Breast epithelium (tissue), 4 donors: ENCODE measurements at places on chromosomes 1 and 21. TPM values are rescaled to one million over a fixed set of nuclear protein-coding genes. Genes with fewer than 3 reads are reported as not detected.
A peak's percentile ranks its signal among the peaks of the same experiment; 100 is the strongest.

GRCh38 chr1:159958719-159959380, 4.8 kb upstream of the SLAMF9 start:
- no peaks in the 10 kb centered on the region for H3K4me1 ChIP-seq
- no peak for DNase-seq
- H3K36me3 ChIP-seq: no peaks in the 10 kb centered on the region
- peak overlapping the region; percentile 23 for H3K27ac ChIP-seq
- H3K4me3 ChIP-seq: no peak overlapping the region

DNA sequence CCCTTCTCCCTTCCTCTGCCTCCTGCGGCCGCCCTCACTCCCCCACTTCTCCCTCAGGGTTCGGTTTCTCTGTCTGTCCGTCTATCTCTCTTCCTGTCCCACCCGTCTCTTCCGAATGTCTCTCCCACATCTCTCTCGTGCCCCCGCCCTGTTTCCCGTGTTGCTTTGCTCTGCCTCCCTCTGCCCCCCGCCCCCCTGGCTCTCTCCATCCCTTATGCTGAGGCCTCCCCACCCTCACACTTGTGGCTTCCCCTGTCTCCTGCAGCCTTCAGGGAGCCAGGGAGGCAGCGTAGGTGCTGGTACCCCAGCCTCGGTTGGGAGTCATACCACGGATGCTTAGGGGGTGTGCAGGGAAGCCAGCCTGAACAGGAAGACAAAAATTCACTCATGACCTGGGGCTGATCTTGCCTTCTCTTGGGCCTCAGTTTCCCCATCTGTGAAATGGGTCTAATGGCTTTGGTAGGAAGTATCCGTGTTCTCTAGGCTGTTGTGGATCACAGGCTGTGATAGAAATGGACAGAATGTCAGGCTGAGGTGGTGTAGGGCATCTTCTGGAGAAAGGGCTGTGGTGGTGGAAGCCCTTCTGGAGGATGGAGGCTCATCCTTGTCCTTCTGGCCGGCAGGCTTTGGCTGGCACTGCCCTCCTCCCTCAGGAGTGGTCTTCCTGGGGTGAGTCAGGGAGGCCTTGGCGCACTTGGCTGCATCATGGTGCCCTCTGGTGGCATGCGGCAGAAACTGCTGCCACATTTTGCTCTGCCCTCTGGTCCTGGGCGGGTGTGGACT, 55.5 kb downstream of the FOXO6 start:
- H3K4me3 ChIP-seq: no peak overlapping the region
- peaks cover 3% of the 10 kb centered on the region for H3K4me1 ChIP-seq
- no peak overlapping the region for H3K27ac ChIP-seq
- no peaks in the 10 kb centered on the region for H3K36me3 ChIP-seq

DNA sequence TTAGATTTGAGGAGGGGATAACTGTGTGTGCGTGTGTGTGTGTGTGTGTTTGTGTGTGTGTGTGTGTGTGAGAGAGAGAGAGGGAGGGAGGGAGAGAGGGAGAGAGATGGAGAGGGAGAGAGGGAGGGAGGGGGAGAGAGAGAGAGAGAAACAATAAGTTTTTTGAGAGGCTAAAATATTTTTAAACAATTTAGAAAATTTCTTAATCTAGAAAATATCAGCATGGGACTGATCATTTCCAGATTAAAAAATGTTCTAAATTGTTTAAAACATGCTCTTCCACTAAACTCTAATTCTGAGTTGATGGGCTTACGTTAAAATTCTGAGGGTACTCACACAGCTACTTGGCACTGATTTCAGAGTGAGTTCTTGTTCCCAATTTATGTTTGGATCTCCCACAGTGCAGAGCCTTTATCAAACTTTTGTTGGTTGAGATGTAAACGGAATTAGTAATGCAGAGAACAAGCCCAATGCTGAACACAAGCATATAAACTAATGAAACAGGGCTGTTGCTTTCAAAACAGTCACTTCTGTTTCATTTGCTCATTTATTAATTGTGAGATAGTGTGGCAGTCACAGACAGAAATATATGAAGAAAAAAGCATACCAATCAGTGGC, 73.4 kb upstream of the RGS2 start:
- H3K27ac ChIP-seq: no peak overlapping the region
- no peaks in the 10 kb centered on the region for H3K36me3 ChIP-seq
- no peaks in the 10 kb centered on the region for H3K27me3 ChIP-seq
- no peak for DNase-seq
- no peaks in the 10 kb centered on the region for H3K4me1 ChIP-seq

GRCh38 chr1:113118266-113118665, 45.3 kb downstream of the LRIG2 start:
- H3K4me3 ChIP-seq: no peak overlapping the region
- H3K27ac ChIP-seq: no peak overlapping the region
- H3K36me3 ChIP-seq: peaks cover 25% of the 10 kb centered on the region

- no peaks in the 10 kb centered on the region for H3K4me1 ChIP-seq
- no peaks in the 10 kb centered on the region for H3K27me3 ChIP-seq
- no peak overlapping the region for H3K4me3 ChIP-seq
- peak overlapping the region; percentile 52 for H3K27ac ChIP-seq
These were observed 16.2 kb downstream of the MTOR start for GRCh38 chr1:11245904-11246719.

DNA sequence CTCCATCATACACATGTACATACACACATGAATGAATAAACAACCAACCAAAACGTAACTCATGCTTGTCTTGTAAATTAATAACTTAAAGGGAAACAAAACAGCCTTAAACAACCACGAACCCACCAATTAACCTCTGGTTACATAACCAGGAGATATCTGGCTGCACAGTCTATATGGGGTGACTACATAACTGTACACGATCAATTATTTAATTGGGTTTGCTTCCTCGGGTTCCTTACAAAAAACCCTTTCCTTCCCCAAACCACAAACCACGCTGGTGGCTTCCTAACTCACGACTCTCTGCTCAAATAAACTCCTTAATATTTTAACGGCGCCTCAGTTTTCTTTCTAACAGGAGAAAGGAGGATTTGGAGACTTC, 744 bp downstream of the ZNF670 start:
- no peaks in the 10 kb centered on the region for H3K4me1 ChIP-seq
- no peak for DNase-seq
- no peaks in the 10 kb centered on the region for H3K27me3 ChIP-seq
- H3K27ac ChIP-seq: peak overlapping the region; percentile 87
- no peaks in the 10 kb centered on the region for H3K36me3 ChIP-seq

DNA sequence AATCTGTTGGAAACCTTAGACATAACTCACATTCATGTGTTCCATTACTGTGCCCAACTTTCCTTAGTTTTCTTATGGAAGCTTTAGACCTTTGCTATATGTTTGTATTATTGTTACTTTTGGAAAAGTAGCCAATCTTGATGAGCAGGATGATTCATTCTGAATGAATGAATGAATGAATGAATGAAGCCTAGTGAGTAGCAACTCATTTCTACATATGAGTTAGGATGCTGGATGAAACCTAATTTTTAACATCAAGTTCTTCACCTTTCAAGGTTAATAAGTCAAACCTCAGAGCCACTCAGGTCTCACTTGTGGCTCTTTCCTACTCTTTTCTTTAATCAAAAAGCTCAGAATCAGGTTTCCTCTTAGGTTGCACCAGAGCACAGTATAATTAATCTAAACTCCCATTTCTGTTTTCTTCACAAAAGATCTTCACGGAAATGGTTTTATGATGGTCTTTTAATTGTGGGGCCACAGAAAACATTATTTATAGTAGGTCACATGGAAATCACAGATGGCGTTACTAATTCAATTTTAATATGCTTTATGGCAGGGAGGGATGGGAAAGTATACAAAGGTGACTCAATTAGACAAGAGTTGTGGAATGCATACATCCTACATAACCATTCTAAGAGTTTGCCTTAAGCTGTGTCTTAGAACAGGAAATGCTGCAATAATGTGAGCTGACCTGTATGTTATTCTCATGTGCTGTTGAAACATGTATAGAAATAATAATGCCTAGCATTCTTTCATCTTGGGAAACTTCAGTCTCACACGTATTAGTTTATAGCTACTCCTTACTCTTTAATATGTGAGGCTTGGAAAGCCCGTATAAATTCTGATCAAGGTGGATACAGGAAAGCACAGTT, 4.5 kb upstream of the DDX59 start:
- no peaks in the 10 kb centered on the region for H3K27me3 ChIP-seq
- H3K36me3 ChIP-seq: no peaks in the 10 kb centered on the region
- no peaks in the 10 kb centered on the region for H3K4me1 ChIP-seq
- DNase-seq: no peak
- no peak overlapping the region for H3K4me3 ChIP-seq
- no peak overlapping the region for H3K27ac ChIP-seq

- no peak overlapping the region for H3K27ac ChIP-seq
- no peak overlapping the region for H3K4me3 ChIP-seq
- no peaks in the 10 kb centered on the region for H3K27me3 ChIP-seq
- no peak for DNase-seq
These were observed 54.1 kb downstream of the NPHP4 start for GRCh38 chr1:5938101-5938646.

GRCh38 chr1:64881281-64881680, 85.1 kb downstream of the JAK1 start:
- H3K4me3 ChIP-seq: no peak overlapping the region
- H3K27ac ChIP-seq: no peak overlapping the region
- DNase-seq: no peak
- H3K27me3 ChIP-seq: no peaks in the 10 kb centered on the region

DNA sequence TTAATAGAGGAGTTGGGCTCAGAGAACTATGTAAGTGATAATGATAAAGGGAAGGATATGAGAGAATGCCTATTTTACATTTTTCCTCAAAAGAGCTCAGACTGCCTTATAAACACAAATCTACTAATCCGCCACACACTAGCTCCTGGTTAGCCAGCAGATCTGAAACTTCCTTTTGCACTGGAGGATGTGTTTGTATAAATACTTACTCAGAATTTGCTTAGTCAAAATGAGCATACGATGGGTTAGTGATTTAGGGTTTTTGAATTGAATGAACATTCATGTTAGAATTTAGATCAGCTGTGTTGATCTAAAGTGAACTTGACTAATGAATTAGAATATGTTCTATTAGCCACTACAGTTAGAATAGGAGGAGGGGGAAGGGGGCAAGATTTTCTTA, 9.1 kb upstream of the IER5 start:
- H3K27me3 ChIP-seq: no peaks in the 10 kb centered on the region
- H3K27ac ChIP-seq: no peak overlapping the region
- H3K36me3 ChIP-seq: no peaks in the 10 kb centered on the region
- no peaks in the 10 kb centered on the region for H3K4me1 ChIP-seq

GRCh38 chr1:244603498-244603897, 49.4 kb upstream of the DESI2 start:
- H3K36me3 ChIP-seq: no peaks in the 10 kb centered on the region
- no peak overlapping the region for H3K27ac ChIP-seq
- DNase-seq: no peak
- H3K4me3 ChIP-seq: no peak overlapping the region
- H3K27me3 ChIP-seq: no peaks in the 10 kb centered on the region

GRCh38 chr1:237309595-237310118, 267.7 kb downstream of the RYR2 start:
- no peak for DNase-seq
- no peak overlapping the region for H3K27ac ChIP-seq
- no peak overlapping the region for H3K4me3 ChIP-seq
- H3K4me1 ChIP-seq: no peaks in the 10 kb centered on the region
- no peaks in the 10 kb centered on the region for H3K27me3 ChIP-seq

GRCh38 chr1:91781371-91781825, 104.6 kb downstream of the TGFBR3 start:
- DNase-seq: no peak
- H3K4me1 ChIP-seq: peaks cover 8% of the 10 kb centered on the region
- no peaks in the 10 kb centered on the region for H3K36me3 ChIP-seq
- H3K27ac ChIP-seq: peak overlapping the region; percentile 40
- no peak overlapping the region for H3K4me3 ChIP-seq

GRCh38 chr1:182823220-182823619, 15.9 kb upstream of the DHX9 start:
- no peak for DNase-seq
- H3K36me3 ChIP-seq: no peaks in the 10 kb centered on the region
- H3K4me1 ChIP-seq: no peaks in the 10 kb centered on the region
- H3K4me3 ChIP-seq: no peak overlapping the region
- H3K27me3 ChIP-seq: no peaks in the 10 kb centered on the region

Gene HTR6
- total RNA-seq: not detected

Gene GPATCH3
- 8.3 TPM for total RNA-seq

Gene KCNJ10
- total RNA-seq: 0.15 TPM
